ENCODE measurements at places on chromosomes 4 and X. TPM values are rescaled to one million over a fixed set of nuclear protein-coding genes. Genes with fewer than 3 reads are reported as not detected.
A peak's percentile ranks its signal among the peaks of the same experiment; 100 is the strongest.

GRCh38 chr4:22573198-22573597 lies 57.3 kb upstream of the ADGRA3 start:
- peak; percentile 19 for DNase-seq

GRCh38 chr4:102787096-102787881 lies 26.5 kb upstream of the MANBA start:
- DNase-seq, result peak; percentile 90

- DNase-seq, result no peak
These were observed 54.8 kb downstream of the TBL1X start for GRCh38 chrX:9519546-9520216.

Gene SULT1E1
- not detected for total RNA-seq

Gene ARMCX4
- 3.6 TPM for total RNA-seq

Gene HCFC1
- 10.2 TPM for total RNA-seq

Gene CFAP47
- total RNA-seq, result not detected

Gene TSPAN5
- 75.5 TPM for total RNA-seq

Gene SPATA4
- 0.66 TPM for total RNA-seq

All from fibroblast of lung (primary cell).